ENCODE measurements at places on chromosomes 3 and 15.

- no peak for DNase-seq
- H3K4me3 ChIP-seq = no peak overlapping the region
- no peaks in the 10 kb centered on the region for H3K36me3 ChIP-seq
- H3K4me1 ChIP-seq = no peaks in the 10 kb centered on the region
- H3K27ac ChIP-seq = no peak overlapping the region
These were observed 79.8 kb upstream of the ZPLD1 start for GRCh38 chr3:102354818-102355515.

DNA sequence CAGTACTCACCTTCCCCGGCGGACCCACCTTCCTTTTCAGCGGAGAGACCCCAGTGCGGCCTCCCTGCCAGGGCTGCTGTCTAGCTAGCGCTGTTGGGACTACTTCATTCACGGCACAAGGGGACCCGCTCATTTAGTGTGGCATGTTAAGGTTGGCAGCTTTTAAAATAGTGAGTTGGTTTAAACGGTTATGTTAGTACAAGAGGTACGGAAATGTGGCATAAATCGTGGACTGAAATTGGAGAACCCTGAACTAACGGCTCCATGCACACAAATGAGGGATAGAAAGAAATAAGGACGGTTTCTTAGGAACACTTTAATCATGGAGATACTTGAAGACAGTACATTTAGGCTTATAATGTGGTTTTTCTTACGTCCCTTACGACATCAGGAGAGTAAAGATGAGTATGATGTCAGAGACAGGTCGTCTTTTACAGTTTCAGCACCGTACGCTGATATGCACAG, 752 bp downstream of the CEP63 start:
- no peaks in the 10 kb centered on the region for H3K27me3 ChIP-seq
- no peaks in the 10 kb centered on the region for H3K36me3 ChIP-seq
- peak overlapping the region; percentile 92 for H3K4me3 ChIP-seq

- H3K36me3 ChIP-seq = no peaks in the 10 kb centered on the region
- H3K4me3 ChIP-seq = peak overlapping the region; percentile 72
- H3K4me1 ChIP-seq = peaks cover 4% of the 10 kb centered on the region
- DNase-seq = no peak
- no peaks in the 10 kb centered on the region for H3K27me3 ChIP-seq
- H3K27ac ChIP-seq = no peak overlapping the region
These were observed 532 bp upstream of the ESYT3 start for GRCh38 chr3:138433892-138434275.

DNA sequence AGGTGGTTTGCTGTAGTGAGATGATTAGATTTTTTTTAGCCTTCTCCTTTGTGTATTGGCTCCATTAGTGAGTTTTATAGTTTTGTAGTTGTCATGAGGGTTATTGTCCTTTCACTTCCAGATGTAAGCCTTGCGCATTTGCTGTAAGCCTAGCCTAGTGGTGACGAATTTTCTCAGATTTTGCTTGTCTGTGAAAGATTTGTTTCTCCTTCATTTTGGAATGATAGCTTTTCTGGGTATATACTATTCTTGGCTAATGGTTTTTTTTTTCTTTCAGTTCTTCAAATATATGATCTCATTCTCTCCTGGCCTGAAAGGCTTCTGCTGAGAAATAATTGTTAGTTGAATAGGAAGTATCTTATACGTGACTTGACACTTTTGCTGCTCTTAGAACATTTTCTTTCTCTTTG, 166.5 kb upstream of the THRB start:
- no peaks in the 10 kb centered on the region for H3K4me1 ChIP-seq
- no peak overlapping the region for H3K4me3 ChIP-seq
- no peaks in the 10 kb centered on the region for H3K27me3 ChIP-seq
- peak overlapping the region; percentile 33 for H3K27ac ChIP-seq
- H3K36me3 ChIP-seq = no peaks in the 10 kb centered on the region

- no peaks in the 10 kb centered on the region for H3K27me3 ChIP-seq
- peaks cover 21% of the 10 kb centered on the region for H3K36me3 ChIP-seq
- H3K4me3 ChIP-seq = no peak overlapping the region
- no peaks in the 10 kb centered on the region for H3K4me1 ChIP-seq
- DNase-seq = no peak
- H3K27ac ChIP-seq = peak overlapping the region; percentile 33
These were observed 84.9 kb downstream of the LRIG1 start for GRCh38 chr3:66415867-66416428.

Measured in ascending aorta (tissue), 2 donors.